ENCODE measurements at places on chromosomes 2 and 18.

DNA sequence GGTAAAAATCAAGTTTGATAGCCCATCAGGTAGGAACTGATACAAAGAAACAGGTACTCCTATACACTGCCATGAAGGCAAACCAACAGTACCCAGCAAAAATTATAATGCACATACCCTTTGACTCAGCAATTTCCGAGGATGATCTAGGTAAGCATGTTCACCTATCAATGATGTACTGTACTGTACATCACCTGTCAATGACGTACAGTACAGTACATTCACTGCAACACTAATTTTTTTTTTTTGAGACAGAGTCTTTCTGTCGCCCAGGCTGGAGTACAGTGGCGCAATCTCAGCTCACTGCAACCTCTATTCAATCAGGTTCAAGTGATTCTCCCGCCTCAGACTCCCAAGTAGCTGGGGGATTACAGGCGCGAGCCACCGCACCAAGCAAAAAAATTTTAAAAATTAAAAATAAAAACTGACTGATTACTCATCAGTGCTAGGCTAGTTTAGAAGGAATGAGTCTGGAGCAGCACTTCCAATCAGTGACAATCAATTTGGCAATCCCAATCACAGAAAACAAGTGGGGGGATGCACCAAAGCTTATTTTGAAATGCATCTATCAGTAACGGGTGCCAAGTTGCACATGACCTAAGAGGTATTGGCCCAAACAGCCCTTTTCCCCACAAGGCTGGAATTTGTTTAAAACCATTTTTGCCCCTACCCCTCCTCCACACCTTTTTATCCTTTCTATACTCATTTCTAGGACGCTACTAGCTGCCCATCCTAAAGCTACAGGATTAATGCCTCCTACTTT, 8.2 kb downstream of the SRSF7 start:
- DNase-seq, result no peak

DNA sequence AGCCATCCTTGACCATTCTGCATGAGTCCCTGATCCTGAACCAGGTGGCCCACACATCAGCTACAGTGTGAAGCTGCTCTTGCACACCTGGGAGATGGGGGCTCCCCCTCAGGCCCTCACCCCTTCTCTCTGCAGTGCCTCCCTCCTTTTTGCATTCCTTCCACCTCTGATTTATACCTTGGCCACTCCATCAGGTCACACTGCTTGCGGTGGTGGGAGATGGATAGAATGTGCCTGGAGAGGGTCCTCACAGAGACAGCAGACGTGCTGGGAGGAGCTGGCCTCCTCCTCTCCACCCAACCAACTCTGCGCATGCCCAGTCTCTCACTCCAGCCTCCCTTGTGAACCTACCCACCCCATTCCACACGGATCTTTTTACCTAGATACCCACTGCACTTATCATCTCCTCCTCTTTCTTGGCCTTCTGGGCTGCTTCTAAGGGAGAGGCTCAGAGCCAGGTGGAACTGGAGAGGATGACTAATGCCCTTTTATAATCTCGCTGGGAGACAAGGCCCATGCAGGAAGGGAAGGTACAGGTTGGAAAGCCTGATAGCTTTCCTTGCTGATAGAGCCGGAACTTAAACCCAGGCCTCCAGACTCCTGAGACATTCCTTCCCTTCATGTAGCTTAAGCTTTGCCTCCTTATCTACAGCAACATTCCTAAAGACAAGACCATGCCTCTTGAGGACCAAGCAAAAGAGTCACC, 205.1 kb downstream of the ZBTB7C start:
- DNase-seq, result no peak

GRCh38 chr2:184527058-184527457, 71.3 kb upstream of the ZNF804A start:
- DNase-seq, result no peak

- no peak for DNase-seq
Measured at GRCh38 chr2:217740178-217740577, 262.6 kb downstream of the TNS1 start.

DNA sequence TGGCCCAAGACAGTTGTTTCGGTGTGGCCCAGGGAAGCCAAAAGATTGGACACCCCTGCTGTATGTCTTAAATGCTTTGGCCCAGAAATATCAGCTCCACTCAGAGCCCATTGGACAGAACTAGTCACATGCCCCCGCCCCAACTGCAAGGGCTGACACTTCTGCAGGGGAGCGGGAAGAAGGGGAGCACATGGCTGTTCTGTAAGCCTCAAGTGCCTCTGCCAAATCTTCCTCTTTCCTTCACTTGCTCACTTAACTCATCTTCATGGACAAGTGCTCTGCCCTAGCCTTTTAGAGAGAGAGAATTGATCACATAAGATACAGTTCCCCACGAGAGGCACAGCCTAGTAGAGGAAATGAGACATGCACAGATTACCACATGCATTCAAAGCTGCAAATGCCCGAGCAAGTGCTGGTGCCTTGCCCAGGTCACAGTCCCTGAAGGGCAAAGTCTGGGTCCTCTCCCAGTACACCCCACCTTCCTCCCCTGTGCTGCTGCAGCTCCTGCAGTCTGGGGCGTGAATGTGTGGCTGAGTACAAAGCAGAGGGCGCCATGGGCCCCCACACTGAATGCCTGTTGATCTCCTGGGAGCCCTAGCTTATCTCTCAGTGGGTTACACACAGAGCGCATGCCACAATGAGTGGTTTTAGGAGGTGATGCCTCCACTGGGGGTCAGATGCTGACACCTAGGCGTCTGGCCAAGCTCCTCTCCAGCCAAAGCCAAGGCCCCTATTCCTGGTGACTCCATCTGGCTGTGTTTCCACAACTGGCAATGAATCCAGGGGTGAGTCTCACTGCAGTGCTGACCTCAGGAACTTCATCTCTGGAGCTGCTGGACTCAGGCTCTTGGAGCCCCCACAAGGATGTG, 135.3 kb downstream of the CTIF start:
- no peak for DNase-seq

GRCh38 chr2:86015006-86015405, 90.7 kb downstream of the POLR1A start:
- DNase-seq, result no peak

DNA sequence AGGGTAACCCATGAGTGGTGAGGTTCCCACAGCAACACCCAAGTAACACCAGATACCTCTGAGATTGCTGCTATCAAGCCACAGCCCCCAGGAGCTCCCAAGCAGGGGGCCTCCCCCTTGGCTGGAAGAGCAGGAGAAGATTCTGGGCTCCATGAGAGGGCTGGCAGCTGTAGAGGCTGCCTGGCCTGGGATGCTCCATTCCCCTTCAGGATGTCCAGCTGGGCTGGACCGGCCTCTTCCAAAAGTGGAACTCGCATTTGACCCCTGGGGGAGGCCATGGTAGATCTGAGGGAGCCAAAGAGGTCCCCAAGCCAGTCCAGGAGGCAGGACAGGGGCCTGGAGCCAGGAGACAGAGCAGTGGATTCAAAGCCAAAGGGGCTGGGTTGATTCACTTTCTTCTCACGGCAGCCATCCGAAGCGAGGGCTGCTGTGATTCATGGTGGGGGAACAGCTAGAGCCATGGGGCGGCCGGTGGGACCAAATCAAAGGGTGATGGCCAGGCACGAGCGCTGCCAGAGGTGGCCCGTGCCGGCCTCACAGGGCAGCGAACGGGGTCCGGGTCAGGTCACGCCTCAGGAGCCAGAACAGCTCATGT, 95.3 kb upstream of the ID2 start:
- no peak for DNase-seq

DNA sequence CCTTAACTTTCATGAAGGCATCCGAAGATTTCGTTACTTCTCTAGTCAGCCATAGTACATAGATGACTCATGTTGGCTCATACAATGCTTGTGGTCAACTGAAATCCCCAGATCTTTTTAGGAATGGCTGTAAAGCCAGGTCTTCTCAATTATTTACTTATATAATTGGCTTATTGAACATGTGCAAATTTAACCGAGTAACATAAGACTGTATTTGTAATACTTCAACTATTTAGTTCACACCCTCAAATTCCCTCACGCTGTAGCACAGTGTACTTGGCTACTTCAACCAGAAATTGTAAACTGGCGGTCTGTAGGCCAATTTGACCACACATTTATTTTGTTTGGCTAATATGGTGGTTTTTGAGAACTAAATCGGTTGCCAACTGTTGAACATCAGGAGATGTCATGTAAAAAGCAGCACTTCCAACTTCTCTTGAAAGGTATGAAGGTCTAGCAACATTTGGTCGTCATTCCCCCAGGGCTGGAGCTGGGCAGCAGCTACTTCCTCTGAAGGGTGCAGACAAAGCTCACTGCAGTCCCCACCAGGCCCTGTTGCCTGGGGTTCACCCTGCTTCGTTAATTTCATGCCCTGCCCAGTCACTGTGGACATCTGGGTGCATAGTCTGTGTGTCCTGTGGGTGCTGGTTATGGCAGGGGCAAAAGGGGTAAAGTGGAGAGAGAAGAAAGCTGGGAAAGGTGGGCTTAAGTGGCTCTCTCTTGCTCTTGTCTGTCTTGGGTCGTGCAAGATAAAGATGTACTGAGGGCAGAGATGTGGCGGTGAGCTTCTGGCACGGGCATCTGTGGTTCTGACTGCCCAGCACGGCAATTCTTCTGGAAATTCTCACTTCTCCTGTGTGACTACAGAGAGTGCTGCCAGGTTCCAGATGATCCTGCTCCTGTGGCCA, 3.2 kb upstream of the SH3RF3 start:
- DNase-seq, result no peak

DNA sequence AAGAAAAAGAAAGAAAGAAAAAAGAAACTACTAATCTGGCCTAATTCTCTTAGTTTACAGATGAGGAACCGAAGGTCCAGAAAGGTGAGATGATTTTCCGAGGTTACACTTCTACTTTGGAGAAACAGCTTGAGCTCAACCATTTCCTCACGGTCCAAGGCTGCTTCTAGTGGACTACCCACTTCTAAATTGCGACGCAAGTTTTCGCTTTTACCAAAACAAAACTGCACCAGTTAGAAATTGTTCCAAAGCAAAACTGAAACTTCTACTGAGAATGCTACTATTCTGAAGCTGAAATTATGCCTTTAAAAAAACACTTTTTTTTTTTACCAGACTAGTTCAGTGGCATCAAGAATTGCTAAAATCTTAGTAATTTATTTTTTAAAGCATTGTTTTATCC, 101.6 kb downstream of the INO80D start:
- DNase-seq, result no peak

GRCh38 chr2:11876889-11877288, 130.5 kb downstream of the LPIN1 start:
- DNase-seq, result no peak

GRCh38 chr2:109133746-109134145, 4.7 kb downstream of the SH3RF3 start:
- DNase-seq, result no peak

DNA sequence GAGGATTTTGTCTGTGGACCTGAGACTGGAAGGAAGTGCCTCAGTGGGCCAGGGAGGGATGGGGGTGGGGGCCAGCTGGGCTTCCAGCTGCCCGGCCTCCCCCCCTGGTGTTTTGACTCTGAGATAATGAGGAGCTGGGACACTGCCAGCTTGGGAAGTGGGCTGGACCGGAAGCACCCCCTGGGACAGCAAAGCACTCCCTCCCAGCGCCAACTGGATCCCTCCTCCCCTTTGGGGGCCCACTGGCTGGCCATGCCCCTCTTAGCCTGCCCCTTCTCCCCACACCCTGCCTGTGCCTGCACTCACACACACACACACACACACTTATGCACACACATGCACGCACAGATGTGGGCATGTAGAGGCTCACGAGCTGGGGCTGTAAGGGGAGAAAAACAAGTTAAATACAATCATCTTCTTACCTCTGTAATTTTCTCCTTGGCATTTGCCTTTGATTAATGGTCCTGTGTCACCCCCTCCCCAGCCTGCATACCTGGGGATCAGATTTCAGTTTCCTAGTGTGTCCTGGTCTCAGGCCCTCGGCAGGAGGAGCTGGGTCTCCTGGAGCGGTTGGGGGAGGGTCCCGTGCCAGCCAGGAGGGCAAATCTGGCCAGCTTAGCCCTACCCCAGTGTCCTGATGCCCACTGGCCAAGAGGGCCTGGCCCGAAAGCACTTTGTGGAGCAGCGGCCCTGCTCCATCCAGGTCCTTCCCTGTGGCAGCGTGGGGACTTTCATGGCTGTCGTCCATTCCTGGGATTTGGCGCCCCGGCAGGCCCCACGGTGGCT, 3.6 kb downstream of the ITM2C start:
- DNase-seq, result no peak

- no peak for DNase-seq
Measured at GRCh38 chr2:213766062-213766461, 481.8 kb downstream of the SPAG16 start.

GRCh38 chr2:196123679-196124373, 47.6 kb downstream of the STK17B start:
- no peak for DNase-seq

DNA sequence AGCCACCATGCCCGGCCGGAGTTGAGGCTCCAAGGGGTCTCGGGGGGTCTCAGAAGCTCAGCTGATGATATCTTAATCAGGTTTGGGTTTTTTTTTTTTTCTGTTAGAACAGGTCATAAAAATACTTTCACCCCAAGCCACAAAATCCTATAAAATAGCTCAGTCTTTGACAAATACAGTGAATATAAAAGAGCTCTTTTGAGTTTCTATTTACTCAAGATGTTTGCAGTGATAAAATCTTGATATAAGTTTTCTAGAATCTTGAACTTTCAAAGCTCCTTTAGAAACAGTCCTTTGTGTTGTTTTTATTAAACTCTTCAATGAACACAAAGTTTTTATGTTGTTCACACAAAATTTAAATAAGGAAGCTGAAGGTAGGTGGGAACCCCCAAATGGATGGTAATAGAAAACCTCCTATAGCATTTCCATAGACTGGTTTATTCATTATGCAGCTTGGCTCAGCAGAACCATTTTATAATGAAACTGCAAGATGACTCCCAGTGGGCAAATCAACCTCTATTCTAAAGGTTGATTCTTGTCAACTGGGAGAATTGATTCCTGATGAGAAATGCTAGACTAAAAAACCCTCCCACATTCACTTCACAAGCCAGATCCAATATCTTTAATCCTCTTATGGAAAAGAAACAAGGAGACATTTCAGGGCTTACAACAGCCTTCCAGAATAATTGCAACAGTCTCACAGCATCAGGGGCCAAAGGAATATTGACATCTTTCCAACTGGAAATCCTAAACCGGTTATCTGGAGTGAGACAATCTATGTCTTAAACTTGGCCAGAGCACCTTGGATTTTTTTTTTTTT, 13.6 kb upstream of the NARS1 start:
- no peak for DNase-seq

DNA sequence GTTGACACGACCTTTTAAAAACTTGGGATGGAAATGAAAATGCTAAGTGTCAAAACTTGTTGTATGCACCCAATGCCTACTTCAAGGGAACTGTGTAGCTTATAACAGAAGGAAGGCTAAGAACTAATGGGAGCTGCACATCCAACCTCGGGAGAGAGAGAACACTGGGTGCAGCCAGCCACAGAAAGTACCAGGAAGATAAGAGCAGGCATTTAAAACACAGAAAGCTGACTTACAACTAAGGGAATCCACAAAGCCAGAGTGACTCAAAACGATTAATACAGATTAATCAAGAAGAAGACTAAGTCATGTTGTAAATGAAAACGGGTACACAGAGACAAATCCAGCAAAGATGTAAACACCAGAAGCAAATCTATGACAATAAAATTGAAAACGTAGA, 113.4 kb downstream of the HDAC4 start:
- DNase-seq, result no peak

- no peak for DNase-seq
Measured at GRCh38 chr2:98868548-98869271, 67.3 kb downstream of the CRACDL start.

Measured in activated CD4-positive, alpha-beta T cell treated with anti-CD3 and anti-CD28 coated beads for 1 hour (primary cell).